ENCODE measurements at places on chromosomes 1 and 21.

DNA sequence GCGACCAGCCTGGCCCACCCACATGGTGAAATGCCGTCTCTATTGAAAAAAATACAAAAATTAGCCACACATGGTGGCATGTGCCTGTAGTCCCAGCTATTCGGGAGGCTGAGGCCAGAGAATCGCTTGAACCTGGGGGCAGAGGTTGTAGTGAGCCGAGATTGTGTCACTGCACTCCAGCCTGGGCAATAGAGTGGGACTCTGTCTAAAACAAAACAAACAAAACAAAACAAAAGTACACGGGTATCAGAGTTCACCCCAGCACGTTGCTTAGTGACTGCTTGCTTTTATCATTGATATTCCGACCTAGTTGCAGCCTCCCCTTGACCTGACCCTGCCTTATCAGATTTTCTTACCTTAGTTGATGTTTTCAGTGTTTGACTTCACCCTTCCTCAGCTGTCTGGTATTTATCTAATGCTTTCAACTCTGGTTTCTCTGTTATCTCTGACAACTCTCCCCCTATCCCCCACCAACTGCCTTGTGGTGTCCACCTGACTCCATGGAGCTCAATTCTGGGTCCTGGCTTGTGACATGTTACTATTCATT, 5.1 kb downstream of the TLCD4 start:
- DNase-seq: no peak

DNA sequence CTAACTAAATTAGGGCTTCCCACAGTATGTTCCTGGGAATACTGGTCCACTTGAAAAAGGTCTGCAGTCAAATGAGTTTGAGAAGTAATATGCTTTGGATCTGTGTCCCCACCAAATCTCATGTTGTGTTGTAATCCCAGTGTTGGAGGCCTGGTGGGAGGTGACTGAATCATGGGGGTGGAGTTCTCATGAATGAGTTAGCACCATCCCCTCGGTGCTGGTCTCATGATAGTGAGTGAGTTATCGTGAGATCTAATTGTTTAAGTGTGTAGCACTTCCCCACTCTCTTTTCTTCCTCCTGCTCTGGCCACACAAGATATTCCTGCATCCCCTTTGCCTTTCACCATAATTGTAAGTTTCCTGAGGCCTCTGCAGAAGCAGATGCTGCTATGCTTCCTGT, 16.9 kb upstream of the DMRTB1 start:
- DNase-seq: no peak

- no peak for DNase-seq
These were observed 7.2 kb upstream of the GNG12 start for GRCh38 chr1:67840449-67840848.

DNA sequence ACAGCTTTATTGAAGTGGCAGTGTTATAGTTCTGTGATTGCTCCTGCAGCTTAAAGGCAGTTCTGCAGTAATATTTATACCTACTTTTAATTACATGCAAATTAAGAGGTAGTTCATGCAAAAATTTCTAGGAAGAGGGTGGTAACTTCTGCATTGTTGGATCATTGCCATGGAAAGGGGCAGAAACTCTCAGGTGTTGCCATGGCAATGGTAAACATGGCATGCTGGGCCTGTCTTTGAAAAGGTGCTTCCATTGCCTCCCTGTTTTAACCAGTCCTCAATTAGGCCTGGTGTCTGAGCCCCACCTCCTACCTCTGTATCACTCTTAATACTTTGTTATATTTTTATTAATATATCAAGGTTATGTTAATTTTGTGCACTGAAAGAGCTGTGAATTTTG, 104.7 kb downstream of the DISC1 start:
- no peak for DNase-seq

- no peak for DNase-seq
These were observed 130.4 kb upstream of the F3 start for GRCh38 chr1:94672001-94672400.

GRCh38 chr1:103265551-103265950, 157.2 kb upstream of the COL11A1 start:
- DNase-seq: no peak

- DNase-seq: no peak
These were observed 403 bp upstream of the EPHX4 start for GRCh38 chr1:92029241-92029922.
